ENCODE measurements at places on chromosomes 2 and 18.

GRCh38 chr2:54342603-54343002 is 86.6 kb upstream of the TSPYL6 start:
- no peak for DNase-seq

DNA sequence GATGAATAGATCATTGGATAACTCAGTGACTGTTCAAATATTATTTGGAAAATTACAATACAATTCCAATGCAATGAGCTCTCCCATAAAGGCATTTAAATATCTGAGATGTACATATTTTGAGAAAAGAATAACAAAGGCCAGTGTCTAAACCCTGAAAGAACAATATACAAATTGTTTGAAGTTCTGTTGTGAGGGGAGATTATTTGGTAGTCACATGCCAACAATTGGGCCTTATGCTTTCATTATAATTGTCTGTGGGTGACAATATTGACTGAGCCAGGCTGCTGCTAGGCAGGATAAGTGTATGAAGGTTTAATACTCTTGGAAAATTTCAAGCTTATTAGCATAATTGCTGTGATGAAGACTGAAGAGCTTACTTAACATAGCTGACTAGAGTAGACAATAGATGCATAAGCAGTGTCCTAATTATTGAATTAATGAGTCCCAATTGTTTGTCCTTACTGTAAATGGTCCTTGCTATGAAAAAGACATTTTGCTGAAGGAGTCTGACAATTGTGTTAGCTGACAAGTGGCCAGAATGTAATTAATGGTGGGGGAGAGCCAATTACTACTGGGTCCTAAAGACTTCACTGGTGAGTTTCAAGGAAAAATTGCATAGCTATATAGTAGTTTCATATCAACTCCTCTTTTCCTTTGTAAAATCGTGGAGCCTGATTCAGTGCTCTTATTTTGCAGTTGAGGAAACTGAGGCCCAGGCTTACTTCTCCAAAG is 5.0 kb upstream of the SMAD2 start:
- no peak for DNase-seq

- no peak for DNase-seq
Observed at GRCh38 chr2:81551040-81551634, 1246.6 kb upstream of the LRRTM1 start.

- DNase-seq: no peak
Observed at GRCh38 chr2:215216806-215217205, 78.4 kb upstream of the ABCA12 start.

DNA sequence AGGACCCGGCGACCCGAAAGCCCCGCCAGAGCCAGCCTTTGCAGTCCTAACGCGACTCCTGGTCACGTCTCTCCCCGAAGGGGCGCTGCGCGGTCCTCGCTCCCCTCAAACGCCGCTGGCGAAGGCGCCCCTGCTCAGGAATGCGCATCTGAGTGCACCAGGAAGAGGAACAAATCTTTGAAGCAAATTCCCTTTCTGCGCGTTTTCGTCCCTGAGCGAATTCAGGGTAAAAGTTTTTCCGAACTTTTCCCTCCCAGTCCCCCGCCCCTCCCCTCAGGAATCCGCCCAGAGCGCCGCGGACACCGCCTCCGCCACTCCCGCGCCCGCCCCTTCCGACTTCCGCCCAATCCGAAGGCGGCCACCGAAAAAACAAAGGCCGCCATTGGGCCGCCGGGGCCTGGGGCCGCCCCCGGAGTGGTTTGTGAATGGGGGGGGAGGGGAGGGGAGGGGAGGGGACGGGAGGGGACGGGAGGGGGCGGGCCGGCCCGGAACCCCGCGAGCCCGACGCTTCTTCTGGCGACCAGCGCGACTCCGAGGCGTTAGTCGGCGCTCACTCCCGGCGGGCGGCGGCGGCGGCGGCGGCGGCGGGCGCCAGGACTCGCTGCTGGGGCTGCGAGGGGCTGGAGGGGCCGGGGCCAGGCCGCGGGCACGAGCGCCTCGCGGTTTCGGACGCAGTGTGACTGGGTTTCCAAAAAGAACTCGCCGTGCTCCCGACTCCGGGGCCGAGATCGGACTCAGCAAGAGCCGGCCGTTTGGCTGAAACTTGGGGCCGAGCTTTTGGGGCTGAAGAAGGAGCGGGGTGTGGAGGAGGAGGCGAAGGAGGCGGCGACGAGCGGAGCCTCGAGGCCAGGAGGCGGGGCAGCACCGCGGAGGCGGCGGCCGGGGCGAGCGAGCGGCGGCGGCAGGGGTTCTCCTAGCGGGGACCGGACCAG is at the start of gene FZD7:
TSS of gene FZD7 (plus strand) at position 539 of the 932 bp plus-strand sequence. CDS start 793 bp downstream, outside the sequence.
- peak; percentile 80 for DNase-seq

GRCh38 chr2:174863183-174863582 is 98.9 kb upstream of the CHRNA1 start:
- DNase-seq: no peak

GRCh38 chr2:11582862-11583752 is 49.3 kb downstream of the GREB1 start:
- peak; percentile 56 for DNase-seq
